ENCODE measurements at places on chromosomes 7 and 10.

DNA sequence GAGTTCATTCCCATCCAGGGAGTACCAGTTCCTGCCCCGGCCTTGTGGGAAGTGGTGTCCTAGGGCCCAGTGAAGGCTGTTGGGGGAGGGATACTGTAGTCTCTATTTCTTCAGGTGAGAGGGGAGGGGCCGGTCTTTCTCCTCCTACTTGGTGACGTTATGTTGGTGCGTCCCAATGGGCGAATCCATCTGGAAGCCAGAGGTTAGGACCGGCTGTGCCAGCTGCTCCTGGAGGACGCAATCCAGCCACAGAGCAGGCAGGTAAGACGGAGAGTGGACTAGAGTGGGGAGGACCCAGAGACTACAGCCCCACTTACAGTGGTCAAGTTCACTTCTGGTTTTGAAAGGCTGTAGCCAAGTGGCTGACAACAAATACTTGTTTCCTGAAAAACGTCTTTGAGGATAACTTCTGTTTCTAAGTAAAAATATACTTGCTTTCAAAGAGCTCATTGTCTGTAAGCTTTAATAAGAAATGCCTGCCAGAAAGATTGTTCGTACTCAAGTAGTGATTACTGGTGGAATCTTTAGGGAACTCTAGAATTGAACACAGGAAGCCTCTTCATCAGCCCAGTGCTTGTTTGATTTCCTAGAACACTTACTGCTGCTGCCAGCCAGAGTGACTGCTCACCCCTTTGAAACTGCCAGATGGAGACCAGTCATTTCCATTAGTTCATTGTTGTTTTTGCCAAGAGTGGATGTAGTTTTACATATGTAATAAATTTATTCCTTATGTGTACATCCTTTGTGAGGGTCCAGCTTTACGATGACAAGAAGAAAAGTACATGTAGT is 25.4 kb downstream of the RBM33 start:
- DNase-seq = no peak

DNA sequence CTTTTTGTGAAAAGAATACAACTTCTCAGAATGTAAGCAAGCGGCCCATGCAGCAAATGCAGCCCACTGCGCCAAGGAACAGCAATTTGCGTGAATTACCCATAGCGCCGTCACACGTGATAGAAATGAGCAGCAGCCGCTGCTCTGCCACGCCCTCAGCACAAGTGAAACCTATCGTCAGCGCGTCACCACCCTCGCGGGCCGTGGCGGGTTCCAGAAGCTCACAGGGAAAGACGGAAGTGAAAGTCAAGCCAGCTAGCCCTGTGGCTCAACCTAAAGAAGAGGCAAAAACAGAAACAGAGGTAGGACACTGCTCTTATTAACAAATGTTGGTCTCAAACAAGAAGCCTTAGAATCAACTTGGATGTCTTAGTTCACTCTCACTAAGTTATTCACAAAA is 70.5 kb downstream of the SHH start:
- no peak for DNase-seq

DNA sequence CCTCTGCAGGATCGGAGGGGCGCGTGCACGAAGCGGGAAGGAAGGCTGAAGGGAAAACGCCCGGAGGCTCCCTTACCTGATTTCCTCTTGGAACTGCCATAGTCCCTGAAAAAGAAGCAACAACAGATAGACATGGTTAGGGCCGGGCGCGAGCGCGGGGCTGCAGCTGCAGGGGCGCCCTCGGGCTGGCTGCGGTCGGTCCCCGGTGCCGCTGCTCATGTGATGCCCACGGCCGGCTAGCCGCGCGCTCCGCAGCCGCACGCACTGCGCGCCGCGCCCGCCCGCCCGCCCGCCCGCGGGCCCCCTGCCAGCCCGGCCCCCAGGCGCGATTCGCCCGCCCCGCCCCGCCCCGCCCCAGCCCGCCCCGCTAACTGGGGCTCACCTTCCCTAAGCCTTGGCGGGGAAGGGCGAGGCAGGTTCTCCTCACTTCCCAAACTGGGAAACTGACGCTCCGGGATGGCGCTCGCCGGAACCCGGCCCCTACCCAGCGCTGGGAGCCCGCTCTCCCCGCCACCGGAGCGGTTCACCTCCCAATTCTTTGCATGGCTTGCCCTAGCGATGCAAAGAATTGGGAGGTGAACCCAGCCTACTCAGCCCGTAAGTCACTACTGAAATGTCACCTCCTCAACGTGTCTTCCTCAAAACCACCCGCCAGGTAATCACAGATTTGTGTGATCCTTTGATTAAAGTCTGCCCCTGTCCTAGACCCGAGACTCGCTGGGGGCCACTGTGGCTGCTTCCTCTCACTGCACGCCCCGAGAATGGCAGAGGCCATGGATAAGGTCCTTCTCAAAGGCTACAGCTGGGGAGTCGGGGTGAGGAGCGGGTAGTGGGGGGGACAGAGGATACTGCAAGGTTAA is 162.2 kb downstream of the SH3PXD2A start:
- no peak for DNase-seq

- no peak for DNase-seq
These were observed 93.1 kb downstream of the ADARB2 start for GRCh38 chr10:1644191-1644711.

- no peak for DNase-seq
These were observed 12.3 kb upstream of the TRDMT1 start for GRCh38 chr10:17213646-17214349.

DNA sequence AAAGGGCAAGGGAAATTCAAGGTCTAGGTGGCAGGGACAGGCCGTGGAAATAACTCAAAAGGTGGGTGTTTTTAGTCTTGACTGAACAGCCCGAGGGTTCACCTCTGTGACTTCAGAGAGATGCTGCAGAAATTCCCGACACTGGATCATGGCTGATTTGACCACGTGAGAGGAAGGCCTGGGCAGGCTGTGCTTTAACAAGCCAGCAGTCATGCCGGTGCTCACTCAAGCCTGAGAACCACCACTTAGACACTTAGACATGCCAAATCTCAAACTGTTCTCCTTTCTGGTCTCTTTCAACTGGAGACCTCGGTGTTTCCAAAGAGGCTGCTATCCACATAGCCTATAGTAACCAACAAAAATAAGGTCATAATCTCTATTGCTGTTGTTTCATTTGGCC is 15.4 kb downstream of the TECTB start:
- no peak for DNase-seq

DNA sequence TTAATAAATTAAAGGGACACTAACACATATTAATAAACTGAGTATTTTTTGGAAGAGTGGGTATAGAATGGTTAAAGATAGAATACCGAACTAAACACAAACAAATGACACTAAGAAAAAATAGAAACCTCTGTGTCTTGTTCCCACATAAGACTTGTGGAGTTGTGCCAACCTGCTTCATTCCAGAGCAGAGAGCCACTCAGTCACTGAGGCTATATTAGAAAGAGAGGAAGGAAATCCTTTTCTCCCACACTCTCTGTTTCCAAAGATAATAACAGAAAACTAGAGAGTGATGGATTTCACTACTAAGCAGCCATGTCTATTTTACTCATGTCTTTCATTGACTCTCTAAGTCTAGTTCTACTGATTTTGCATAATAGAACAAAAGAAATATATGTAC is 26.0 kb downstream of the CTNNA3 start:
- no peak for DNase-seq

GRCh38 chr10:112783351-112784021 is 166.6 kb upstream of the TCF7L2 start:
- no peak for DNase-seq

- DNase-seq = no peak
These were observed 21.1 kb upstream of the HBP1 start for GRCh38 chr7:107147464-107148393.

DNA sequence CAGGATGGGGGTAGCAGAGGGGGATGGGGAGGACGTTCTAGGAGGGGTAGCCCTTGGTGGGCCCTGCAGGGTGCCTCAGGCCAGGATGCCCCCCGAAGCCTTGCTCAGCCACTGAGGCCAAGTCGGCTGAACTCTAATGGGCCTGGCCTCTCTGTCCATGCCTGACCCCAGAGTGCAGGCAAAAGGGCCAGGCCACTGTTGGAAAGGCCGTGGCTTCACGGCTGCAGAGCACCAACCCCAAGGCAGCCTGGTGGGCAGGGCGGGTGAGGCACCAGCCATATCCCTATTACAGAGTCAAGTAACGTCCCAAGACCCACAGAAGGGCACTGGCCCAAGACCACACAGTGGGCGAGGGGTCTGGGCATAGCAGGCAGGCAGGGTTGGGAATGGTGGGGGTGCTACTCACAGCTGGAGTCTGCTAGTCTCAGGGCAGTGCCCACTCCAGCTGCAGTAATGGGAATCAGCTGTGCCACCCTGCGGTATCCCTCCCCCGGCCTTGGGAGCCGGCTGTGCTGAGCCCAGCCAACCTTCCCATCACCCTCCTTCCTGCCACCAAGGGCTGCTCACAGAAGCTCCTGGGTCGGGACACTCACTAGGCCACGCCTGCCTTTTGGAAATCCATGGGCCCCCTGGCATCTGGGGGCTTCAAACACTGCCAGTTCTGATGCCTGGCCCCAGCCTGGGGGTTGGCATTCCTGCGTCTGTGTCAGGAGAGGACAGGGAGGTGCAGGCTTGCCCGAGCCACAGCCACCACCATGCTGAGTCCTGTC is 4.0 kb upstream of the LFNG start:
- DNase-seq = no peak

DNA sequence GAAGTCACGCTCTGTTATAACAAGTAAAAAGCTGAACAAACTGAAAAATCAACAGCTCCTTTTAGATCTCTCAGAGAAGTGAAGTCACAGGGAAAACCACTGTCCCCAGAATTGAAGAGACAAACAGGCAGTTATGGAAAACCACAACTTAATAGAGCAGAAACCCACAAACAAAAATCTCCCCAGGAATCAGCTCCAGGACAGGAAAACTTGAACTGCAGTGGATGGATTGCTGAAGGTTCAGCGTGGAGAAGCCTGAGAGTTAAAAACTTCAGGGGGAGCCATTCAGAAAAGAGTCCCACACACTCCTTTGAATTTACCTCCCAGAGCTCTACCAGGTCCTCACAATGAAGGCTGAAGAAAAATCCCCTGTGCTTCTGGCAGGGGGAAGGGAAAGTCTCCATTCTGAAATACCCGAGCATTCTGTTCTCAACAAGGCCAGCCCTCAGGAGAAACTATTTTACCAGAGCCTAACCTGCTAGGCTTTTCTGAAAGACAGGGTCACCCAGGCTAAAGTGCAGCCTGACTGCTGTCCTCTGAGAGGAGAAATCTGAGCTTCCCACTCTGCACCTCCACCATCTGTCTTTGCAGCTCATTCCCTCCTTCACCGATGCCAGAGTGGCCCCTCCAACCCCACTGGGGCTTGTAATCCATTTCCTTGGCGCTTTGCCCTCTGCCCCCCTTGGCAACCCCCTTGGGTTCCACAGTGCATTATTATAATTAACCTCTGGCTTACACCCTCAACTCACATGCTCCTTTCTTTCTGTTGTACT is 65.0 kb upstream of the CCNY start:
- DNase-seq = no peak

- no peak for DNase-seq
These were observed 102.3 kb downstream of the DYNC1I1 start for GRCh38 chr7:95874541-95875265.

DNA sequence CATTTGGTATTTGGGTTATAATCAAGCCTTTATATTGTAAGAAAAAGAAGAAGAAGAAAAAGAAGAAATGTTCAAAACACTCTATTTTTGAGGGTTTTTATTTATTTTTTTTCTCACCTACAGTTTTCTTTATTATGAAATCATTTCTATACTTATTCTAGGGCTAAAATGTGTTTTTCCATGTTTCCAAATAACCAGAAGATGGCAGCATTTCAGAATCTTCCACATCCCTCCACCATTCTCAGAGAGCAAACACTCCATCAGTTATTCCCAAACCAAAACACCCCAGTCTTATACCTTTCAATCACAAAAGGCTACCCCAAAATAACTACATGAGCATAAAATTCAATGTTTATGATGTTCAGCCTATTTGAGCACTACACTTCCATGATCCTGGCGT is 38.7 kb upstream of the PPP1R17 start:
- no peak for DNase-seq

DNA sequence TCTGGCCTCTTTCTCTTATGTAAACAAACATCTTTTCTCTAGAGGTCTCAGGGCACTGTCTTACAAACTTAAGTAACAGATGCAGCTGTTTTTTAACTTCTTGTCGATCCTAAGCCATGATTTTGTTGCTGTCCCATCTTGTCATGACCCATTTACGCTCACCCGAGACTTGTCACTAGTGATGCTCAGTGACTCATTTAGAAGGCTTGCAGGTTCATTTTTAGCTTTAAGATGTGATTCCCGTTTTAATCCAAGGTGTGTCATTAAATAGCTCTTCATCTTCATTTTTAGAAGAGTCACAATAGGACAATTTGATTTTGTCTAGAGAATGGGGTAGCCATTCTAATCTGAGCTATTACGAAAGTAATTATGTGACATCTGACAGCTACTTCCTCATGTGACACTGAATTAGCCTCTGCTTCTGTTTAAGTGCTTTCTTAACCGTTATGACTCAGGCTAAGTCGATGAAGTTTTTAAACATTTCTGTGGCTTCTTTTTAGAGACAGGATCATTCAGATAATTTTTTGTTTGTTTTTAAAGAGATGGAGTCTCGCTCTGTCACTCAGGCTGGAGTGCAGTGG is 42.7 kb downstream of the SPDYE5 start:
- no peak for DNase-seq

GRCh38 chr10:50997461-50997860 is 76.8 kb upstream of the PRKG1 start:
- no peak for DNase-seq

DNA sequence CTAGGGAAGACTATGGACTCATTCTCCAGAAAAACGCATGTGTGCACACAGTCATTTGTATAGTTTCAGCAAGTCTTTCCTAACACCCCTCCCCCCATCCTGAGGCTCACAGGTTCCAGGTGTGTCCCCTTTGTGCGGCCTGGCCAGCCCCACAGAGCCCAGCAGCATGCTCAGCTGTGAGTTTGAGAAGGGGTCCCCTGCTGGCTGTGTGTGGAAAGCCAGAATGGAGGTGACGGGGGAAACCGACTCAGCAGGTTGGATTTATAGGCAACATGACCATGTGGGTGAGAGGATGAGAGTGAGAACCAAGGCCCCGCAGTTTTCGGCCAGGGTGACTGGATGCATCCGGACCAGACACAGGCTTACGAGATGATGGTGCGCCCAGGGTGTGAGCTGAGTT is 9.9 kb downstream of the PTPRE start:
- DNase-seq = no peak

- no peak for DNase-seq
These were observed 68.2 kb downstream of the CUBN start for GRCh38 chr10:17061418-17061817.

DNA sequence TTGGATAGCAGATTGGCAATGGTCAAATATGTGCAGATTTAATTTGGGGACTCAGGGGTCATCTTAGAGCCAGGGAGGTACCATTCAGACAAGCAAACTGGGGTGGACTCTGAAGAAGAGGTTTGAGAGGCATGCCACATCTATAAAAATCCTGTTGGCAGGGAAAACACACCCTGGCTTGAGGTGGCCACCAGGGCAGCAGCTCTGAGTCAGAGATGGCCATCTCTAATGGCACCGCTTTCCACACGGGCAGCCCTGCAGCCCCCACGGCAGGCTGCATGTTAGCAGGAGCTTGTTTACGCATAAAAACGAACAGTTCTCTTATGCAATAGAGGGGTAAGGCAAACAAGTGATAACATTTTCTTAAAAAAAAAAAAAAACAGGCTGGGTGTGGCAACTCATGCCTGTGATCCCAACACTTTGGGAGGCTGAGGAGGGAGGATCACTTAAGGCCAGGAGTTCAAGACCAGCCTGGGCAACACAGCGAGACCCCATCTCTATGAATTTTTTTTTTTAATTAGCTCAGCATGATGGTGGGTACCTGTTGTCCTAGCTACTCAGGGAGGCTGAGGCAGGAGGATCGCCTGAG is 14.9 kb downstream of the DLG5 start:
- no peak for DNase-seq

GRCh38 chr10:14302035-14302434 is 28.7 kb downstream of the FRMD4A start:
- DNase-seq = no peak

- DNase-seq = no peak
These were observed 362.8 kb upstream of the MBL2 start for GRCh38 chr10:53135213-53135896.
